ENCODE measurements at places on chromosomes 6 and 20.

DNA sequence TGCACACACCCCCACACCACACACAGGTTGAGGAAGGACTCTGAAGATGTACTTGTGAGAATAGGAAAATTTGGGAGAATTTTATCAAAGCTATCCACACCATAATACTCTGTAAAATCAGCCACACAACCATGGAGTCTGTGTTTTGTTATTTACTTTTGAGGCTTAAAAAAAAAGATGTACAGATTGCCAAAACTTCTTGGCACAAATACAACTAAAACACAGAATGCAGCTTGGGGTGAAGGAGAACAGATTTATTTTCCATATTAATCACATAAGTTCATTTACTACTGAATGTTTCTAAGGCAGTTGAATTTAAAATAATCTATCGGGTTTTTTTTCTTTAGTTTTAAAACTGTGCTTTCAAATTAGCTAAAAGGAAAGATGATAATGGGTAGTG, 32.8 kb upstream of the KCNQ5 start:
- no peaks in the 10 kb centered on the region for H3K27me3 ChIP-seq
- no peak overlapping the region for H3K27ac ChIP-seq
- no peak for DNase-seq
- H3K4me3 ChIP-seq = no peak overlapping the region
- H3K4me1 ChIP-seq = no peaks in the 10 kb centered on the region

DNA sequence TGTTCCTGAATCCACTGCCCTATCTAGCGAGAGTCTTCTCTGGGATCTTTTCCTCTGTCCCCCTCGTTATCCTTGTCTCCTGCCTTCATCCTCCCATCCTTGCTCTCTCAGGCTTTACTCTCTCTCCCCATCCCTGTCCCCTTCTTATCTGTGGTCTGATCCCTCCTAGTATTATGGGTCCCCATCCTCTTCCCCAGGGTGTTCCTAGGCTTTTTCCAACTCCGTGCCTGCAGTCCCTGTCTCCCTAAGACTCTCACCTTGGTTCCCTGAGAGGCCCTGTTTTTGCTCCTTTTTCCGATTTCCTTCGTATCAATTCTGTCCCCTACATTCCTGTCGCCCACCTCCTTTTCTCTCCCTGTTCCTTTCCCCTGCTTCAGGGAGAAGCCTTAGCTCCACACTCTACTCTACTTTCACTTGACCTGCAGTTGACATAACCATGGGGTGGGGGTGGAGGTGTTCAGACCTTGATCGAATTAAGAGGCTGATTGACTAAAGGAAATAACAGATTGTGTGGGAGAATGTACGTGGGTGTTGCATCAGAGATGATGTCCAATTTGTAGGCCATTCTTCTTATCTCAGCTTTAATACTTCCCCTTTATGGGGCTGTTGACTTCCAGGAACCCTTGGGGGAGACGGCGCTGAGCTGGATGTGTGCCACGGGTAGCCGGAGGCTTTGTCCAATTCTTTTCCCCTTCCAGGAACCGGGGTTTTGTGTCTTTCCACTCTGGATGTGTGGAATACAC, 905 bp downstream of the PPARD start:
- peaks cover 22% of the 10 kb centered on the region for H3K4me1 ChIP-seq
- H3K36me3 ChIP-seq = no peaks in the 10 kb centered on the region
- H3K27ac ChIP-seq = peak overlapping the region; percentile 84
- H3K27me3 ChIP-seq = no peaks in the 10 kb centered on the region

GRCh38 chr20:5180421-5180820, 53.6 kb downstream of the CDS2 start:
- H3K4me1 ChIP-seq = peaks cover 24% of the 10 kb centered on the region
- no peak overlapping the region for H3K27ac ChIP-seq
- H3K4me3 ChIP-seq = no peak overlapping the region

- H3K4me1 ChIP-seq = no peaks in the 10 kb centered on the region
- DNase-seq = no peak
Measured at GRCh38 chr6:135170238-135170637, 10.9 kb upstream of the MYB start.

DNA sequence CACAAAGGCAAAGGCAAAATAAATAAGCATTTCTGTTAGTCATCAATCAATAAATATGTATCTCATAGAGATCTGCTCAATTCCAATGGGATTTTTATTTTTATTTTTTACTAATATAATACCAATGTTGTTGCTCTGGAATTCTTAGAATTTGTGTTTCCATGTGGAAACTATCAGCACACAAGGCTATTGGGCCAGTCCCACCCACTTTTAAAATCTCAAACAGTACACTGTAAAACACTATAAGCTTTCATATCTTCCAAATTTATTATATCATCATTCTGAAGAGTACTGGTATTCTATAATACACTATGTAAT, 563.8 kb upstream of the MARCKS start:
- no peaks in the 10 kb centered on the region for H3K27me3 ChIP-seq
- DNase-seq = no peak
- no peak overlapping the region for H3K4me3 ChIP-seq
- H3K36me3 ChIP-seq = no peaks in the 10 kb centered on the region
- H3K27ac ChIP-seq = no peak overlapping the region
- H3K4me1 ChIP-seq = no peaks in the 10 kb centered on the region

- H3K36me3 ChIP-seq = no peaks in the 10 kb centered on the region
- no peaks in the 10 kb centered on the region for H3K27me3 ChIP-seq
- no peak overlapping the region for H3K4me3 ChIP-seq
Measured at GRCh38 chr20:2227861-2228260, 67.9 kb upstream of the TGM3 start.

- H3K4me1 ChIP-seq = no peaks in the 10 kb centered on the region
- peak; percentile 75 for DNase-seq
- H3K27ac ChIP-seq = no peak overlapping the region
- no peak overlapping the region for H3K4me3 ChIP-seq
- H3K27me3 ChIP-seq = no peaks in the 10 kb centered on the region
- H3K36me3 ChIP-seq = no peaks in the 10 kb centered on the region
Measured at GRCh38 chr6:132962936-132963868, 148.8 kb downstream of the RPS12 start.

- H3K36me3 ChIP-seq = no peaks in the 10 kb centered on the region
- no peaks in the 10 kb centered on the region for H3K4me1 ChIP-seq
- no peak overlapping the region for H3K27ac ChIP-seq
- DNase-seq = no peak
- H3K27me3 ChIP-seq = no peaks in the 10 kb centered on the region
- no peak overlapping the region for H3K4me3 ChIP-seq
Measured at GRCh38 chr6:17115251-17116116, 13.6 kb downstream of the STMND1 start.

- H3K4me3 ChIP-seq = no peak overlapping the region
- H3K27me3 ChIP-seq = no peaks in the 10 kb centered on the region
- H3K4me1 ChIP-seq = no peaks in the 10 kb centered on the region
Measured at GRCh38 chr6:6633898-6634734, 45.6 kb downstream of the LY86 start.

DNA sequence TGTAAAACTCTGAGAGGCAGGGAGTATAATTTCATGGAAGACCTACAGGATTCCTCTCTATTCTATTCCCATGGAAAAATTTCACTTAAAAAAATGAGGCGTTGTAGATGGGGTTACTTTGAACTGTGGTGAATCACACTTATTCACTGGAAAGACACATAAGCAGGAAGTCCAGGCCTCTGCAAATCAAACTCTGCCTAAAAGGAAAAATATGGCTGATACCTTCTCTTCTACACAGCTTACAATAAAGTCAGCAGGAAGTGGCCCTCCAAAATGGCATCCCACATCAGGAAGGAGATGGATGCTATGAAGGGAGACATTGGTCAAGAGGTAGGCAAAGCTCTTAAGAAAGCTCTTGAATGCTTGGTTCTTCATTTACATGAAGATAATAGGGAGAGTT, 115.9 kb downstream of the FYN start:
- no peaks in the 10 kb centered on the region for H3K27me3 ChIP-seq
- no peak overlapping the region for H3K4me3 ChIP-seq
- H3K27ac ChIP-seq = no peak overlapping the region
- no peaks in the 10 kb centered on the region for H3K4me1 ChIP-seq

- H3K36me3 ChIP-seq = no peaks in the 10 kb centered on the region
- H3K27me3 ChIP-seq = peaks cover 3% of the 10 kb centered on the region
- no peaks in the 10 kb centered on the region for H3K4me1 ChIP-seq
- no peak for DNase-seq
Measured at GRCh38 chr6:82589509-82590206, 226.0 kb downstream of the TPBG start.

DNA sequence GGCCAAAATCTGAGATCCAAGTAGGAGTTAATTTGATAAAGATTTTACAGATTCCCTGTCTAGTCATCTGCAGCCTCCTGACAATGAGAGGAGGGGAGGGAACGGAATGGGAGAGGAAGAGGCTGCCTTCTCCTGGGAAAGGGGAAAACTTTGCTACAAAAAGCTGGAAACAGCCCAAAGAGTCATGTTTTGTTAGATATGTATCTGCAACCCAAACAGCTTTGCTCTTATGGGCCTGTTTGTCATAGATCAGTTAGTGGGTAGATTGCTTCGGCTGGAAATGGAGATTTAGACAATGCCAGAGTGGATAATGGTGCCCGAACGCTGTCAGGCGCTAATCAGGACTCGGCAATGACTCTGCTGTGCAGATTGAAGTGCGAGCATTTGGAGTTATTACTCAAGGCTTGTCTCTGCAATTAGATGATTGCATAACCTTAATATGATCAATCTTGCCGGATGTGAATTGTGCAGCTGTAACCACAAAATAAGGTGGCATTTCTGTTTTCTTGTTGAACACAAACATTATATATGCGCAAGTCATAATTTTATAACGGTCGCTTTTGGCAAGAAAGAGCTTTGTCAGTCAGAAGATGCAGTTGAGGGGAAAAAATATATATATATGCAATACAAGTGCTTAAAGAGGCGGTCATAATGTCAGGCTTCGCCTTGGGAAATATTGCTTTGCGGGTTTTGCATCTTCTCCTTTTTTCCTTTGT, 92.4 kb upstream of the MAFB start:
- peak; percentile 2 for DNase-seq
- no peaks in the 10 kb centered on the region for H3K27me3 ChIP-seq
- H3K27ac ChIP-seq = no peak overlapping the region
- H3K4me3 ChIP-seq = no peak overlapping the region
- no peaks in the 10 kb centered on the region for H3K36me3 ChIP-seq
- no peaks in the 10 kb centered on the region for H3K4me1 ChIP-seq

DNA sequence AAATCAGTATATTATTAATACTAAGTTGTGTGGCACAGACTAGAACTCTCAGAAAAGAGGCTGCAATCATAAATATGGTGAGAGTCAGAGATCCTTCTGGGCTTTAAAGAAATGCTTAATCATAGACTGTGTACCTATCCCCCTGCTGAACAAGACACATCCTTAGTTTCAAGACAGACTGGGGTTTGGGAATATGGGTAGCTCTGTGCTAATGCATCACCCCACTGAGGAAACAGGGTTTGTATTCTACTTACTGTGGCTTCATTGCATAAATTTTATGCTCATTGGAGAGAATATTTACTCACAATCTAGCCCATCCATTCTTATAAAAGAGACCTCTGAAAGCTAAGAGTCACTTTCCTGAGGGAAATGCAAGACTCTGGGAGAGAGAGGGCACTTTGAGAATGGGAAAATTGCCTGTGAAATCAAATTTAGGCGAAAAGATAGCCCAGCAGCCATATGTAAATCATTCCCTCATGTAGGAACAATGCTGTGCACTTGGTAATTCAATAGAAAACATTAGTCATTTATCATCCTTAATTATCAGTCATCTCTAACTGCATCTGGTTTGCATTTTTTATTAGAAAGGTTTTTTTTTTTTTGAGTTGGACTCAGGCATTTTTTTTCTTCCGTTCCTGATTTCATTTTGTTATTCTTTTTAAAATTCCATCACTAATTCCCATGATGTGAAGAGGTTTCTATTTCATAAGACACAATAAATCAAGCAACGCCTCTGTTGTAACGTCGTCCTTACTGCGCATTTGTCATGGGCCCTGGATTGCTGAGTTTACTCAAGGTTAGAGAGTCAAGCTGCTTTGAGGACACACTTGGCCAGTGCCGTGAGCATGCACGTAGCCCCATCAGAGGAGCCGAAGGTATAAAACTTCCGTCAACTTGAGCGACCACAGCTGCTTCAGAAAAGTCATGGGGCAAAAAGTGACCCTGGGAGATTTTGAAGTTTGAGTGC, 91.8 kb downstream of the TRMT11 start:
- DNase-seq = no peak
- H3K36me3 ChIP-seq = no peaks in the 10 kb centered on the region
- no peak overlapping the region for H3K27ac ChIP-seq
- no peaks in the 10 kb centered on the region for H3K27me3 ChIP-seq

GRCh38 chr6:155599561-155599960, 143.9 kb upstream of the NOX3 start:
- no peaks in the 10 kb centered on the region for H3K36me3 ChIP-seq
- H3K4me1 ChIP-seq = no peaks in the 10 kb centered on the region
- no peaks in the 10 kb centered on the region for H3K27me3 ChIP-seq
- no peak overlapping the region for H3K27ac ChIP-seq

DNA sequence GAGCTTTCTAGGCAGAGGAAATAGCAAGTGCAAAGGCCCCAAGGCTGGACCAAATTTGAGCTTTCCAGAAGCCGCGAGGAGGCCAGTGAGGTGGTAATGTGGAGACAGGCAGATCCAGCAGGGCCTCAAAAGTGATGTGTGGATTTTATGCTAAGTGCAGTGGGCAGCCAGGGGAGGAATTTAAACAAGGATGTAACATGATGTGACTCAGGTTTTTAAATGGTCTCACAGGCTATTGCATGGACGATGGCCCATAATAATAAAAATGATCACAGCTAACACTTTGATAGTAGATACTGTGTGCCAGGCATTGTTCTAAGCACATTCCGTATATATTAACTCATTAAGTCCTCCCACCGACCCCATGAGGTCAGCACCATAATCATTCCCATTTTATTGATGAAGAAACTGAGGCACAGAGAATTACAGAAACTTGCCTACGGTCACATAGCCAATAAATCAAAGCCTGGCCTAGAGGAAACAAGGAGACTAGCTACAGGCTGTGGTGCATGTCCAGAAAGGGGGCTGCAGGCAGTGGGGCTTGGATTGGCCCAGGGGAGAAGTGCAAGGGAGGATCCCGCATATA, 18.0 kb upstream of the PREX1 start:
- H3K4me1 ChIP-seq = peaks cover 9% of the 10 kb centered on the region
- H3K36me3 ChIP-seq = no peaks in the 10 kb centered on the region
- no peak overlapping the region for H3K27ac ChIP-seq
- no peaks in the 10 kb centered on the region for H3K27me3 ChIP-seq
- DNase-seq = no peak

DNA sequence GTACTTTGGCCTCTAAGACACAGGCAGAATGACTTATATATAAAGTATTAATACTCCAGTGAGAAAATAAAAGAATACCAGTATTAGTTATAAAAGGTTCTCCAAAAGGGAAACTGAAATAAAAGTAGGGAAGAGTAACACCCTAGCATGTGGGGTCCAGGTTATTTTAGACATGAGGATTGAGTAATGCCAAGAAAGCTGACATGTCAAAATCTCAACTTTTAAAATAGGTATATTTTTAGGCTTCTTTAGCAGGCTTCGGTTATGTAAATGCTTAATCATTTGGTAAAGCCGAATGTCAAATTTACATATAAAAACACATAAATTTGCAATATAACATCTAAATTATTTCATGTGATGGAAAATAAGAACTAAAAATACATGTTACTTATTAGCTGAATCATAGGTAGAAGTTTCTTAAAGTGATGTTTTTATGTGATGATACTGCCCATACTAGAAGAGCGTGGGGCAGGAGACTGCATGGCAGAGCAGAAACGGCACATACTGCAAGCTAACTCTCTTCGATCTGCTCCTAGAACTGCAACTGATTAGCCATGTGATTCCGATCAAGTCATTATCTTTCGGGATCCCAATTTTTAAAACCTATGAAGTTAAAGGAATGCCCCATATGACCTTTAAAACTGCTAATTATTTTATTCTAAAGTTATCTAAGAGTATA, 129.4 kb upstream of the DST start:
- H3K4me3 ChIP-seq = no peak overlapping the region
- no peaks in the 10 kb centered on the region for H3K27me3 ChIP-seq
- DNase-seq = no peak
- H3K36me3 ChIP-seq = no peaks in the 10 kb centered on the region
- no peaks in the 10 kb centered on the region for H3K4me1 ChIP-seq

Data from liver (tissue), 10 donors.